ENCODE measurements at places on chromosomes 13 and 19.

DNA sequence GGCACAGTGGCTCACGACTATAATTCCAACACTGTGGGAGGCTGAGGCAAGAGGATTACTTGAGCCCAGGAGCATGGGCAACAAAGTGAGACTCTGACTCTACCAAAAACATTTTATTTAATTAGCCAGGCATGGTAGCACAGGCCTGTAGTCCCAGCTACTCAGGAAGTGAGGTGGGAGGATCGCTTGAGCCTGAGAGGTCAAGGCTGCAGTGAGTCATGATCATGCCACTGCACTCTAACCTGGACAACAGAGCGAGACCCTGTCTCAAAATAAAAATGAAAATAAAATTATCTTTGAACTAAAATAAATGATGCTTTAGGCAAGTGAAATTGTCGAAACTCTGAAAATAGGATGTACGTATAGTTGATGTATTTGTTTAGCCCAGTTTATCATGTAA lies 8.2 kb upstream of the CLN5 start:
- no peak for DNase-seq

- no peak for DNase-seq
Measured at GRCh38 chr13:47809411-47809810, 191.7 kb downstream of the SUCLA2 start.

GRCh38 chr13:38582133-38582532 lies 104.7 kb upstream of the FREM2 start:
- no peak for DNase-seq

DNA sequence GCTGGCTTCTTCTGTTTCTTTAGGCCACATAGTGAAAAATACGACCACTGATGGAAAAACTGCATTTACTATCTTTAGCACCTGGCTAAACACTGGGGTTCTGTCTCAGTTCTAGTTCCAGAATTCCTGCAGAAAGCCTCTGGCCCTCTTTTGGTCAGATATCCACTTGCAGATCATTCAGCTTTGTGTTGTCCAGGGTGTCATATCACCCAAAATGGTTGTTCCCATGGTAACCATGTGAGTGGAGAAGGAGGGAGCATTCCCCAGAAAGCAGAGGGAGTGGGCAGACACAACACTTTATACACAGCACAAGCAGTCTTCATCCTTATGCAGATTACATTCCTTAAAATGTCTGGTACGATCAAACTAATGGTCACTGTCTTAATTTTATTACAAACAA lies 73.5 kb downstream of the CAB39L start:
- DNase-seq: no peak

- DNase-seq: no peak
Measured at GRCh38 chr13:24742294-24742693, 21.7 kb upstream of the RNF17 start.

DNA sequence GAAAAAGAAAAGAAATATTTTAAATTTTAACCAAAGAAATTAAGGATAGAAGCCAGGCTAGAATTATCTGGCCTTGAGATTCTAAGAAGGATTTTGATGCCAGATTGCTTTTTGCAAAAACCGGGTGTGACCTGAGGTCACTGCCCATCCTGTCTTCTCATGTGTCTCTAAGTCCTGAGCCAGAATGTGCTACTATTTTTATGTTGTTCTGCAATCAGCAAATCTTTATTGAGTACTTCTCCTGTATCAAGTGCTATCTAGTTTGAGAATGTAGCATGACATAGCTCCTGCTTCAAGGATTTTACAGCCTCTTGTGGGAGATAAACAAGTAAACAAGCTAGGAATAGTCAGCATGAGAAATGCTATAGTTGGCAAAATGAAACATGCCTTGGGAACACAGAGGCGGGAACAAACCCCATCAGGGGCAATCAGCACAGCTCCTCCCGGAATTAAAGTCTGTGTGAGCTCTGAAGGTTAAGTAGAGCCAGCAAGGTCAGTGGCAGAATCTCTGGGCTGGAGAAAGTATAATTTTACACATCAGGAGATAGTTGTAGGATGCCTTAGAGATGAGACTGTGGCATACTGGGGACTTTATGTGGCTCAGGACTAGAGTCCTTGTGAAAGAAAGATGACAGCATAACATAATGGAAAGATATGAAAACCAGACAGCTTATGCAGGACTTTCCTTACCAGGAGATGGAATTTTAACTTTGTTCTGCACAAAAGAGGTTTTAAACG lies 899.5 kb upstream of the SLC10A2 start:
- DNase-seq: no peak

- no peak for DNase-seq
Measured at GRCh38 chr13:100434010-100434763, 154.4 kb downstream of the GGACT start.

DNA sequence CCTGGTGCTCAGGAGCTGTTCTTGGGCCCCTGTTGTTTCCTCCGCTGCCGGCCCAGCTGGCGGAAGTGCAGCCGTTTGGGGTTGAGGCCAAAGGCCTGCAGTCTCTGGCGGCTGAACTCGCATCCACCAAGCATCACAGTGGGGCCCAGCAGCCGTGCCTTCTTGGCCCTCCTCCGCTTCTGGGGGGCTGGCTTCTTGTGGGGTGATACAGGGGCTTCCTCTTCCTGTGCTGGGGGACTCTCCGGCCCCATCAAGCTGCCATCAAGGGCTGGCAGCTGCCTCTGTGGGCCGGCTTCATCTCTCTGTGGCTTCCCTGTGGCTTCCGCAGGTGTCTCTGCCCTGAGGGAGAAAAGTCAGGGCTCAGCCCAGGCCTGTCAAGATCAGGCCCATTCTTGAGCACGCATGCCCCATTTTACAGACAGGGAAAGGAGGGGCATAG lies 10.3 kb downstream of the ATG4D start:
- DNase-seq: peak; percentile 44

GRCh38 chr13:45340422-45341033 lies 455 bp downstream of the TPT1 start:
- DNase-seq: peak; percentile 67

GRCh38 chr19:38478273-38478971 lies 44.9 kb downstream of the RYR1 start:
- no peak for DNase-seq

DNA sequence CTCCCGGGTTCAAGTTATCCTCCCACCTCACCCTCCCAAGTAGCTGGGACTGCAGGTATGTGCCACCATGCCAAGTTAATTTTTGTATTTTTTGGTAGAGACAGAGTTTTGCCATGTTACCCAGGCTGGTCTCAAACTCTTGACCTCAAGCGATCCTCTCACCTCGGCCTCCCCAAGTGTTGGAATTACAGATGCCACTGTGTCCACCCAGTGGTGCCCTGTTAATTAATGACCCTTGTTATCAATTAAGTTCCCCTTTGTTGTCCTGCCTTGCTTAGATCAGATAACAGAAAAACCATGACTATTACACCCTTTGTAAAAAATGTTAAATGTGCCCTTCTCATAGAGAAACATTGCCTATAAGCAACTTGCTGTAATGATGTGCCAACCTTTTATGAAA lies 34.4 kb upstream of the IGFL1 start:
- DNase-seq: no peak

DNA sequence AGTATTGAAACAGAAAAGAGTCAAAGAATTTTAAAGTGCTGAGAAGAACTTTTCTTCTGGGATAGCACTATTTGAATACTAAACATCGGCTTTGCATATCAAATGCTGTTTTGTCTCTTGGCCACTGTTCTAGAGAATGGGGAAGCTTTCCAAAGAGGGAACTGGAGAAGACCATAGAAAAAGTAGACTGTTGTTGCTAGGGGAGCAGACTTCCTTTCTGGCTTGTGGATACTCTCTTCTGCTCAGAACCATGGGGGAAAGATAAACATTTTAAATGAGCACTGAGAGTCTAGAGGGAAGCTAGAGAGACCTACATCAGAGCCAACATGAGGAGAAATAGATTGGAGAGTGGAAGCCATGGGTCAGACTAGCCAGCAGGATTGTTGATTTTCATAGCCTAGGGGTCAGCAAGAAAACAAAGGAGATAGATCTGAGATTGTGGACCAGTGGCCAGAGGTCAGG lies 315.7 kb downstream of the KCTD12 start:
- no peak for DNase-seq

GRCh38 chr13:36914648-36915047 lies 5.4 kb downstream of the SMAD9 start:
- DNase-seq: no peak

DNA sequence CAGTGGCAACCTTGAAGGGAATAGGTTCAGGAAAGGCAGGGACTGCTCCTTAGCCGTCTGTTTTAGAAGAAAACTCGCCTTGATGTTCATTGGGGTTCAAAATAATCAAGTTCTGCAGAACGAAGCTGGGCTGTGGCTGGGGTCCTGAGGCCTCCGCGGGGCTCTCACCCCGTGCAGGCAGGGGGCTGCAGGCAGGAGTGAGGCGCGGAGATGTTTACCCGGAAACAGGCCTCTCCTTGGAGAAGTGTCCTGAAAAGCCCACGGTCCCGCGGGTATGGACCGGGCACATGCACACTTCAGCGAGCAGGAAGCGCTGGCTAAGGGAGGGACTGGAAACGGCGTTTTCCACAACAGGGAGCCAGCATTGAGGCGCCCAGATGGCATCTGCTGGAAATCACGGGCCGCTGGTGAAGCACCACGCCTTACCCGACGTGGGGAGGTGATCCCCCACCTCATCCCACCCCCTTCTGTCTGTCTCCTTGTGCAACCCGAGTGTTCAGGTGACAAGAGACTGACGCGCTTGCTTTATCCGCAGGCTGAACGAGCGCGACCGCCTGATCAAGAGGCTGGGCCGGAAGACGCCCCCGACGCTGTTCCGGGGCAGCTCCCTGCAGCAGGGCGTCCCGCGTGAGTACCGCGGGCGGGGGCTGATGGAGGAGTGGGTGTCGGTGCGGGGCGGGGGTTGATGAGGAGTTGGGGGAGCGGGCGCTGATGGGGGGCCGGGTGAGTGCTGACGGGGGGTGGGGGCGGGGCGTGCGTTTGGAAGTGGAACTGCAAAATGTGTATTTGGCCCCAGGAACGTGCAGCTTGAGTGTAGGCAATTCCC lies 39.6 kb downstream of the SHISA2 start:
- DNase-seq: peak; percentile 36

GRCh38 chr19:30062065-30062906 lies 120.2 kb downstream of the URI1 start:
- DNase-seq: no peak

- DNase-seq: no peak
Measured at GRCh38 chr19:29690842-29691241, 24.2 kb downstream of the C19orf12 start.

DNA sequence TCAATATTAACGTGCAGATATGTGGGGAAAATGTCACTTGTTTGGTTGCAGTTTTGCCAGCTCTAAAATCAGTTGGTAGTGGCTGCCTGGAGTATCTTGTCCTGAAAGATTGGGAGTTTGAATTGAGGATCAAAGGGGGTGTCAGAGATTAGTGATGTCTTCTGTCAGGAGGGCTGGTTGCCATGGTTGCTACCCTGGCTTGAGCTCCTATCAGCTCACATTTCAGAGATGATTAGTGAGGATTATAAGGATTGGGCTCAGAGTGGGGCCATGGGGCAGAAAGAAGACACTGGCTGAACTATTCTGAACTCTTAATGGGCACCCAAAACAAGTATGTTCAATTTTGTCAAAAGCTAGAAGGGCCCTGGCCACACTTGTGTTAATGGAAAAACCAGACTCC lies 95.5 kb upstream of the RNF113B start:
- no peak for DNase-seq

- no peak for DNase-seq
Measured at GRCh38 chr19:1170938-1171754, 2.9 kb downstream of the SBNO2 start.

DNA sequence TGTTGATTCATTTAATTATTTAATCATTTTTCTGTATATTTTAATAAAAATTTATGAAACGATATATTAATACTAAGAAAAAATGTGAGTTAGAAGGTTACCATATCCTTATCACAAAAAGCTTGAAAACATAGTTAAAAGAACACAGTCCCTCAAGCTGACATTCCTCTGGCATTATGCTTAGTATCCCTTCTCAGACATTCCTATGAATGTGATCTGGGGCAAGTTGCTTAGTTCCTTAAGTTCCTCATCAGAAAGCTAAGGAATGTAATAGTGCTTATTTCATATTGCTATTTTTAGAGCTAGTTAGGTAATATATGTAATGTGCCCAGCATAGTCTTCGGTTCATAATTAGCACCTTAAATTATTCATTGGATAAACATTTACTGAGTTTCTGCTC lies 122.8 kb downstream of the MTUS2 start:
- DNase-seq: no peak

- no peak for DNase-seq
Measured at GRCh38 chr13:101111894-101112293, 304.4 kb downstream of the NALCN start.

GRCh38 chr13:29619995-29620394 lies 24.5 kb upstream of the SLC7A1 start:
- DNase-seq: no peak

DNA sequence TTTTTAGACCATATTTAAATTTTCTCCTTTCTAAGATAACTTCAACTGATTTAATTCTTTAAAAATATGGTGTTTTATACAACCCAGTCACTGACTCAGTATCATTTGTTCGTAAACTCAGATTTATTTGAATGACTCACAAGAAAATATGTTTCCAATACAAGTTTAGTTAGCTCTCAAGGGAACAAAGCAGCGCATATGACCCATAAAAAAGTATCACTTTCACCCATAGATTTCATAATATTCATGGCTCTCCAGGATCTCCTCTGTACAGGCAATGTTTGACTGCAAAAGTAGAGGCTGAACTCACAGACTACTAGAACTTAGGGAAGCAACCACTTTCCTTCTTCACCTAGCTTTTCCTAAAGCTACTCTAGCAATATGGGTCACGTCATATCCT lies 405.6 kb upstream of the PCDH9 start:
- DNase-seq: no peak

- DNase-seq: no peak
Measured at GRCh38 chr19:18768997-18769891, 21.9 kb downstream of the COMP start.

GRCh38 chr13:32150794-32151193 lies 119.2 kb downstream of the FRY start:
- DNase-seq: no peak

DNA sequence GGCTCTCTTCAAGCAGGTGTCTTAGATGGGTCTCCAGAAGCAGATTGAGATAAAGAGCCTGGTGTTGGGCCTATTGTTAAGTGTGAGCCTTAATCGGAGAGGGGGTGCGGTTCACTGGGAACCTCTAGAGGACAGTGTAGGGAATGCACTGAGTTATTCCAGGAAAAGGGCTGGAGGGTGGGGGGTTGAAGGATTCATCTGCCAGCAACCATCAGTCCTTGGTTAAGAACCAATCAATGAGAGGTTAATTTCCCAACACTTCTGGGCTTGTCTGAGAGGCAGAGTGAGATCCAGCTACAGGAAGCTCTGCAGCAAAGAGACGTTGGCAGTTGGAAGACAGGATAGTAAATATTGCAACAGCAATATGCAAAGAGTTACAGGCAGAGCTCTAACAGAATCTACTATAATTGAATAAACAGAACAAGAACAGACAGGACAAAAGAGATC lies 28.7 kb downstream of the CYP4F2 start:
- peak; percentile 24 for DNase-seq
